ENCODE measurements at places on chromosomes 5 and 9.

DNA sequence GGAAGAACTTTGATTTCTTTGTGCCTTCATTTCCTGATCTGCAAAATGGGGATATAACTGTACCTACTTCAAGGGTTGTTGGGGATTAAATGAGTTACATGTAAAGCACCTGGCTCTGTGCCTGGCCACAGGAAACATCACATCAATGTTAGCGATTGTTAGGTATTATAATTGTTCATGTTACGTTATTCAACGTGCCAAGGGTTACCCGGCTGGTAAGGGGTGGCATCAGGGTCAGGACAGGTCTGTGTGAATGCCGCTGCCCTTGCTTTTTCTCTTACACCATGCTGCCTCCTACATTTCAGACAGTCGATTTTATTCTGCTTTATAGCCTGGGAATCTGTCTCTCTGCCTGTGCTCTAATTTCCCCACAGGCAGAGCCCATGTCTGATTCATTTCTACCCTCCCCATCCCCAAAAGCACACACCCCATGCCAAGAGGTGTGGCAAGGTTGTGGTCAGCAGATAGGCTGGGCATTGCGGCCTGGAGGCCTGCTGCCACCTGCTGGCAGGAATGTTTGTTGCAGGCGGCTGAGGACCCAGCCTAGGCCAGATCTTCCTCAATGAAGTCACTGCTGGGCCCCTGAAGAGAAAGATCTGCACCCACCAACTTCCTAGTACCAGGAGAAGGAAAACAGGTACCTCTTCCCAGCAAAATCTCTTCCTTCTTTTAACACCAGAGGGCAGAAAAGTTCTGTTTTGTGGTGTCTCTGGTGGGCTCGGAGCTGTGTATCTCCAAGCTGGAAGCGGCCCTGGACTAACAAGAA lies 5.3 kb downstream of the ANKS6 start:
- peak; percentile 62 for DNase-seq

DNA sequence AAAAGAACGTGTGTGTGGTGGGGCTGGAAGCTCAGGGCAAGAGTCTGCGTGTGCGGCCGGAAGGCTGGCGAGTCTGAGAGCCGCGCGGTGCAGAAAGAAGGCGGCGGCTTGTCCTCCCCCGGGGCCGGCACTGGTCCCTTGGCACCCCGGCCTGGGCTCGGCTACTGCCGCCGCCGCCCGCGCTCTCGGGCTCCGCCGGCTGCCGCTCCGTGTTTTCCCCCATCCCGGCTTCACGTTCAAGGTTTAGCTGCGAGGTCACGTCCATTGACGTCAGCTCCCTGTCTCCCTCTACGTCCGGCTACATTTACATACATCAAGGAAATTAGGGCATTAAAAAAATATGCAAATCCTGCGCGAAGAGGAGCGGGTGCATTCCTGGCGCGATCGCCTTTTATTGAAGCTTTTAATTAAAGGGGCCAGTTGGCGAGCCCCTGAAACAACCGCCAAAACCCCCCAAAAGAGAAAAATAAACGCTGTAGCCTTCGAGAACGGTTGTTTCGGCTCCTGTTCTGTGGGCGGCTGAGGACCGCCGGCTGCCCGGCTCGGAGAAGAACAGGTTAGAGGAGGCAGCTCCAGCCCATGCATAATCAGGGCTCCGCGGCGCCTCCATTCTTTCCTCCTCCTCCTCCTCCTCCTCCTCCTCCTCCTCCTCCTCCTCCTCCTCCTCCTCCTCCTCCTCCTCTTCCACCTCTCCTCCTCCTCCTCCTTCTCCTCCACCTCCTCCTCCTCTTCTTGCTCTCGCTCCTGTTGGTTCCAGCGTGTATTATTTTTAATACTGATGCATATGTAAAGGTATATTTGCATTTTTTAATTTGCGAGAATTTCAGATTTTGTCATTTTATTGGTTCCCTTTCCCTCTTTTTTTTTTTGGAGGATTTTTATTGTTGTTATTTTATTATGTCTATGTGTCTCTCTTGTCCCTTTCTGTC lies 207.0 kb downstream of the MEF2C start:
- no peak for DNase-seq

- no peak for DNase-seq
These were observed 12.1 kb downstream of the NOTCH1 start for GRCh38 chr9:136533775-136534157.

GRCh38 chr9:124629600-124629999 lies 122.4 kb upstream of the NR5A1 start:
- DNase-seq = no peak

GRCh38 chr5:56585999-56586691 lies 229.2 kb upstream of the MAP3K1 start:
- no peak for DNase-seq

GRCh38 chr9:115395511-115396021 lies 277.6 kb upstream of the TNC start:
- DNase-seq = no peak

DNA sequence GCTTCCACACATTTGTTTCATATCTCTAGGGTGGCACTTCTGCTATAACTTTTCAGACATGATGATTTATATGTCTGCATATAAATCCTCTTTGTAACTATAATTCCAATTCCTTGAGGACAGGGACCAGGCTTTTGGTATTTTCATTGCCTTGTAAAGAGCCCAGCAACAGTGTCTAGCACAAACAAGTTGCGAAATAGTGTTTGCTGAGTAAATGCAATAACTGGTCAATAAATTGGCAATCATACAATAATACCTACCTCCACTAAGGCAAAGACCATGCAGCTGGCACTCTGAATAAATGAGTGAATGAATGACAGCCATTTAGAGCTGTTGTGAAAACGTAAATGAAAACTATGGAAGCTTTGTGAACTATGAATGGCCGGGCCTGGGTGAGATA lies 564.0 kb upstream of the ZNF462 start:
- DNase-seq = no peak

GRCh38 chr9:98796364-98797101 lies at the start of gene ANKS6:
Gene ANKS6, minus strand, starts transcription at chr9:98796555. Its CDS starts 64 bp downstream, at chr9:98796491.
- peak; percentile 48 for DNase-seq

DNA sequence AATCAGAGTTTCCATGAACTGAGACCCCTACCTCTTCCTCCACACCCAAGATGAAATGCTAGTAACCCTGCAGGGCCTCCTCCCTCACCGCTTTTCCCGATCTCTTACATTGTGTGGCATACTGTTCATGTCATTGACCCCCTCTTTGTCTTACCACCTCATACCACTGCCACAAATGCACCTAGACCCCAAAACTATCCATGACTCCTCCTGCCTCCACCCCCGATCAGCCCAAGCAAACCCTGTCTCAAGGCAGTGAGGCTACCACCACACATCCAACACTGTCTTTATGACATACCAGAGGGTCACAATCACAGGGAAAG lies 55.7 kb downstream of the PLAC8L1 start:
- DNase-seq = no peak

- DNase-seq = no peak
These were observed 190.3 kb downstream of the DCP2 start for GRCh38 chr5:113166852-113167366.

DNA sequence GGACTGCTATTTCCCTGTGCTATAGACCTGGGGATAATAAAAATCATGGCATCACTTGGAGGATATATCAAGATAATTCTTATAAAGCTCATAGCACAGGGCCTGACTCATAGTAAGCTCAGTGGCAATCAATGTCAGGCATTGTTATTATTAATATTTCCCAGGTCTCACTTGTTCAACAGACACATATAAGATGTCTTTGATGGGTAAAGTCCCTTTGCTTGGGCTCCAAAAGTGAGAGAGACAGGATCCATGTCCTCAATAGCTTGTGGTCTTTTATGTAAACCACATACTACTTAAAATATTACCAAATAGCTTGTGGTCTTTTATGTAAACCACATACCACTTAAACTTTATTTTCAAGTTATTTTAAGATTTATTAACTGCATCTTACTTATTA lies 11.2 kb downstream of the SH3RF2 start:
- DNase-seq = no peak

DNA sequence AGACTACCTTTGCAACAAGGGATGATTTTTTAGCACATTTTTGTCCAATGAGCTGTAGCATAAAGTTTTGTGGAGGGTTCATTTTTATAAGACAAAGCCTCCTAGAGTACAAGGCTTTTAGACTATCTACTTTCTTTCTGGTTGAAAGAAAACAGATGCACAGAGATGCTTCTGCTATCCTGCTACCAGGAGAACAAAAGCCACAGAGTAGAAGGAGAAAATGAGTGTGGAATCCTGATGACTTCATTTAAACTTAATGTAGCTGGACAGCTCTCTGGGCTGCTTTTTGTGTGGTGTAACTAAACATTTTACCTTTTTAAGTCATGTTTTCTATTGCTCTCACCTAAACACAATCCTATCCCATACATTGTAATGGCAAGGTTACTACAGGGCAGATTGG lies 1009.4 kb downstream of the TLE1 start:
- no peak for DNase-seq

DNA sequence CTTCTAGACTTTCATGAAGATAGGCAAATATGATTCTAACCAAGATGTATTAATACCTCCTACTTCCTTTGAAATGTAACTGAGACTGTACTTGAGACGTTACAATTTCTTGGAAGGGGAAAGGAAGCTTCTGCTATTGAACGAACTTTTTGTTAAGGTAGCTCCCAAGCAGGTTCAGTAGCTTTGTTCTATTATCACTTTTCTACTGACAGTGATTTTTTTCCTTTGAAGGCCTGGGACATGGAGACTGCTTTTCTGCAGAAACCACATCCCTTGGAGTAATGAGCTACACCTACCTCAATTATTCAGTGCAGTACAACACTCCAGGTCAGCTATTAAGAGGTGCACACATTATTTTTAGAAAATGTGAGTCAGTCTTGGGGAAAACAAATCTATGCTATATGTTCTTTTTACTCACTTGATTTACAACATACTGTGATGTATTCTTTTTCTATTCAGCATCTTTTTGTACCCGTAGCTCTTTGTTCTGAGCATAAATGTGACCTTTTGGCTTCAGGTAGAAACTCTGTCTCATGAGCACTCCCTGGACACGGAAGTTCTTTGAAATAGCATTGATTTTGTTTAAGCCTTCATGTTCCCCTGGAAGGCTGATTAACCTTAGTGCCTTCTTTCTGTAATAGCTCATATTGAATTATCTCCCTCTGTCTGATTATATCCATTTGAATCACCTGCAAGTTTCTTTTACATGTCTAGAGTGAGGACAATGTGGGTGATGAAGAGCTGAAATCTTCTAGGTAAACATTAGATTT lies 56.5 kb upstream of the CDKN2B start:
- no peak for DNase-seq

DNA sequence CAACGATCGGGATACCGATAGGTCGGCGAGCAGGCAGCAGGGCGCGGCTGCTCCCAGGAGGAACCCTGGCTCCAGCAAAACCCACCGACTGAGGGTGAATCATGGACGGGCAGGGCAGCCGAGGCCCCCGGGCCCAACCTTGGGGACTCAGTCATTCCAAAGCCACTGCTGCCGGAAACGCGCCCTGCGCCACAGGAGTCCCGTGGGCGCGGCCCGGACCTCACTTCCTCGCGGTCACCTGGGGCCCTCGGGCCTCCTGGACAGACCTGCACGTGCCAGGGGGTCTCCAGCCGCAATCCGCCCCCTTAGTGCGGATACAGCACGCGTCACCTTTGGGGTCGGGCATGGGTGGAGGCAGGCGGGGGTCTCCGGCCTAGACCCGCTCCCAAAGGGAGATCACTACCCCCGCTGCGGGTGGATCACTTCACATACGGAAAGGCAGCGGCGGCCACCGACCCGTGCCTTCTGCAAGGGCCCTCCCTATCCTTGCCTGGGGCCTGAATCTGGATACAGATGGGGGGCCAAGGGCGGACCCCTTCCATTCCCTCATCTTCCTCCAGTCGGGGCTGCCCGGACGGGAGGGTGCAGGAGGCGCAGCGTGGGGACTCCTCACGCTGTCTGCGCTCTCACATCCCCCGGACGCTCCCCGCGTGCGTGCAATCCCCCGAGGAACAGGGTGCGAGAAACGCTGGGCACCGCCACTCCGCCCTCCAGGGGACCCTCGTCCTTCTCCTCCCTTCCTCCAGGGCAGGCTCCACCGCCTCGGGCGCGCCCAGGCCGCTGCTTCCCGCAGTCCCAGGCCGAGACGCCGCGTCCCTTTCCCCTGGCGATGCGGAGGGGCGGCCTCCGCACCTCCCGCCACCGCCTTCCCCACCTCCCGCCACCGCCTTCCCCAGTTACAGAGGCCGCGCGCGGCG lies 586 bp downstream of the TXN start:
- peak; percentile 43 for DNase-seq

DNA sequence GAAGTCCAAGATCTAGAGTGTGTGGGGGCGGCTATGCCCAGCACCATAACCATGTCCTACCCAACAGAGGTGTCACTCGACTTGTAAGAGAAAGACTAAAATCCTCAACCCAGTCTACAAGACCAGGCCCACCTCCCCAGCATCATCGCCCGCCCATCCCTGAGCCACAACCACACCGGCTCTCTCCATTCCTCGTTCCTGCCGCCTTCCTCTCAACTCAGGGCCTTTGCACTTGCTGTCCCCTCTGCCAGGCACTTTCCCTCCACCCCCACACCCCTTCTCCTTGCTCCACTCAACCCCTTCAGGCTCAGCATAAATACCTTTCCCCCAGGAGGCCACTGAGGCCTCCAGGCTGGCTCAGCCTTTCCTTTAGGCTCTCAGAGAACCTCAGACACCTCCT lies 69.3 kb downstream of the PAX5 start:
- no peak for DNase-seq

GRCh38 chr9:134284273-134284672 lies 42.0 kb upstream of the RXRA start:
- DNase-seq = no peak

DNA sequence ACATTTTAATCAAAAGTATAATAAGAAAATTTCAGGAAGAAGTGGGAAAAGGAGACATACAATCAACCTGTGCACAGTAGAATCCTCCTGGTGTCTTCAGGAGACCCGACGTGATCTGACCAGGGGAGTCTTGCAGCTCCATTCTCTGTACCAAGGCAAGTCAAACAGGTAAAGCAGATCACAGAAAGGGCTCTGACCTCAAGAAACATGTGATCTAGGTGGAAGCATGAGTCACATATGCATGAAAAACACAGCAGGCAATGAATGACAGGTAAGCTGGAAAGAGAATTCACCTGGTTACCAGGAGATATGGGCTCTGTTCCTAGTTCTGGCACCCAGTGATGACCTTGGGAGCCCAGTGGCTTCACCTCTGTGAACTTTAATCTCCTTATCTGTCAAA lies 19.4 kb upstream of the FABP6 start:
- no peak for DNase-seq

GRCh38 chr5:58099257-58099656 lies 360.6 kb downstream of the PLK2 start:
- DNase-seq = no peak

DNA sequence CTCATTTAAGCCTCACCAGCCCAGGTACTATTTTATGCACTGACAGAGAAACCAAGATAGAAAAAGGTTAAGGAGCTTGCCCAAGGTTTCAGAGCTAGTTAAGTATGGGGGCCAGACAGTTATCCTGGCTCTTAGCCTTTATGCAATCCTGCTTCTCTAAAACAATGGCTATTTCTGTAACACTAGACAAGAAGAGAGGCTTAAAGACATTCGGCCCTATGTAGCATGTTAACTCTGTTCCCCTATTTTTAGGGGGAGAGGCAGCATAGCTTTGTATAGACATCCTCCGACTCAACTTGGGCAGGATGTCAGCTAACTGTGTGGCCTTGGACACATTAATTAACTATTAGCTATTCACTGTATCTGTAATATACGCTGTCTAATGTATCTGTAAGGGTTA lies 54.6 kb downstream of the LHFPL2 start:
- DNase-seq = no peak

Measured in hematopoietic multipotent progenitor cell treated with erythropoietin and hydrocortisone succinate and interleukin-3 and kit ligand, for 15 days (in vitro differentiated cells).